ENCODE measurements at places on chromosomes 7 and 10.

GRCh38 chr7:2585446-2585845 lies 26.7 kb downstream of the IQCE start:
- DNase-seq: no peak

- no peak for DNase-seq
Measured at GRCh38 chr10:49527061-49527460, 11.9 kb downstream of the ERCC6 start.

DNA sequence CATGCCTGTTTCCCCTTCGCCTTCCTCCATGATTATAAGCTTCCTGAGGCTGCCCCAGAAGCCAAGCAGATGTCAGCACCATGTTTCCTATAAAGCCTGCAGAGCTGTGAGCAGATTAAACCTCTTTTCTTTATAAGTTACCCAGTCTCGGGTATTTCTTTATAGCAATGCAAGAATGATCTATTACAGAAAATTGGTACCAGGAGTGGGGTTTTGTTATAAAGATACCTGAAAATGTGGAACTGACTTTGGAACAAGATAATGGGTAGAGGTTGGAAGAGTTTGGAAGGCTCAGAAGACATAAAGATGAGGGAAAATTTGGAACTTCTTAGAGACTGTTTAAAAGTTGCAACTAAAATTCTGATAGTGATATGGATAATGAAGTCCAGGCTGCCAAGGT lies 4.8 kb upstream of the RSU1 start:
- no peak for DNase-seq

- no peak for DNase-seq
Measured at GRCh38 chr10:100009283-100009792, 409 bp downstream of the DNMBP start.

GRCh38 chr7:154881026-154881425 lies 121.9 kb downstream of the PAXIP1 start:
- no peak for DNase-seq

GRCh38 chr7:139730746-139731612 lies 46.8 kb downstream of the HIPK2 start:
- peak; percentile 22 for DNase-seq

DNA sequence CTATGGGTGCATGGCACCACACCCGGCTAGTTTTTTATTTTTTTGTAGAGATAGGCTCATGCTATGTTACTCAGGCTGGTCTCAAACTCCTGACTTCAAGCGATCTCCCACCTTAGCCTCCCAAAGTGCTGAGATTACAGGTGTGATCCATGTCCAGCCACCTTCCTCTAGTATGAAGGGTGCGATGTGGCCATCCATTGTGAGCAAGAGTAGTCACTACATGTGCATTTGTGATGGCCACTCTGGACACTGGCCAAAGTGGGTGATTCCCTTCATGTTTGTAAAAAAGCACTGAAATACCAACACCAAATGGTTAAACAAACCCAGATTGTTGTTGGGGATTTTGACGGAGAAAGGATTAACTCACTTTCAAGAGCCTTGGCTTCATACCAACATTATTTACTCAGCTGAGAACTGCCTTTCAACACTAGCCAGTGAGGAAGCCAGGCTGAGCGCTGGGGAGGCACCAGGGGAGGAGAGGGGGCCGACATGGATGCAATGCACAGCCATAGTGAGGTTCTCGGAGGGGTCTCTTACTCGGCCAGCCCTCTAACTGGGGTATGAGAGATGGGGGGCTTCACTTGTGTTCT lies 198.1 kb upstream of the LYZL2 start:
- DNase-seq: no peak

GRCh38 chr10:47091421-47091820 lies 180.2 kb downstream of the PTPN20 start:
- DNase-seq: no peak

- DNase-seq: no peak
Measured at GRCh38 chr10:102279104-102279503, 33.8 kb downstream of the GBF1 start.

DNA sequence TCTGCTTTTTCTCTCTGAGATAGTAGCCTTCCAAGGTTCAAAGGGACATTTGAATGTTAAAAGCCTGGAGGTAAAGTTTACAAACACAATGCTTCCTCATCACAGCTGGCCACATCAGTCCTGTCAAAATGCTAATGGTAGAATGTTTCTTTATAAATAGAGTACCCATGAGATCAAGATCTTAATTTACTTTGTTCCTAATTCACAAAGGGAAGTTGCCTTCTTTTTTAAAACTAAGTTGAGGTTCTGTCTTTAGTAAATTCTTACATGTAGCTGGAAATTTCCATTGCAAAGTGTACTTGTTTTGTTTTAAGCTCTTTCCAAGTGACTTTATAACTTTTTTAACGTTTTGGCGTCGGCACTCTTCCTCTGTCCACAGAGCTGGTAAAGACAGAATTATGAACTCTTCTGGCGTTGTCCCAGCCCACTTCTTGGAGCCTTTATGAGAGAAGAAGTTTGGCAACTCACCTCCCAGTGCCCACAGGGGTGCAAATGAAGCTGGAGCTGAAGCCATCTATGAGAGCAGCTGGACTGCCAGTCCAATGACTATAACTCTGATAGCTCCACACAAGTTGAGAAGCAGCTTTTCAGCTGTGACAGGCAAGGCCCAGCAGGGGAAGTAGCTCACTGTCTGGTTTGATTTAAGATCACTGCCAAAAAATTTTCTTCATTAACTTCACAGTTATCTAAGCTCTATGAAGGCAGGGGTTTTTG lies 23.3 kb downstream of the FZD1 start:
- no peak for DNase-seq

DNA sequence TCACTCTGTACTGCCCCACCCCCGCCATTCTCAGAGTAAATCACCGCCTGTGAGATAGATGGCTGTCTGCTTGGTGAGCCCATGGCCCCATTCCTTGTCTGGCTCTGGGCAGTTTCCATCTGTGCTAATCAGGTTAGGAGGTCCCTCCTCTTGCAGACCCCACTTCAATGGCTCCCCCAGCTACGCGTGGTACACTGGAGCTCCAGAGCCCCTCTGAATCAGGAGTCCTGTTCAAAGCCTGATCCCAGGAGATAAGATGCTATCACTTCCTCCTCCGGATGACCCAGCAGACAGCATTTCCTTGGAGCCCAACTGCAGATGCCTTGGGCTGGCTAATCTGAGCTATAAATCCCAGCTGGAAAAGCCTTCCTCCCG lies 122.3 kb downstream of the SH3PXD2A start:
- DNase-seq: no peak

- DNase-seq: no peak
Measured at GRCh38 chr7:123282181-123282580, 82.4 kb upstream of the SLC13A1 start.

- no peak for DNase-seq
Measured at GRCh38 chr7:149690688-149691446, 82.5 kb downstream of the ZNF467 start.

DNA sequence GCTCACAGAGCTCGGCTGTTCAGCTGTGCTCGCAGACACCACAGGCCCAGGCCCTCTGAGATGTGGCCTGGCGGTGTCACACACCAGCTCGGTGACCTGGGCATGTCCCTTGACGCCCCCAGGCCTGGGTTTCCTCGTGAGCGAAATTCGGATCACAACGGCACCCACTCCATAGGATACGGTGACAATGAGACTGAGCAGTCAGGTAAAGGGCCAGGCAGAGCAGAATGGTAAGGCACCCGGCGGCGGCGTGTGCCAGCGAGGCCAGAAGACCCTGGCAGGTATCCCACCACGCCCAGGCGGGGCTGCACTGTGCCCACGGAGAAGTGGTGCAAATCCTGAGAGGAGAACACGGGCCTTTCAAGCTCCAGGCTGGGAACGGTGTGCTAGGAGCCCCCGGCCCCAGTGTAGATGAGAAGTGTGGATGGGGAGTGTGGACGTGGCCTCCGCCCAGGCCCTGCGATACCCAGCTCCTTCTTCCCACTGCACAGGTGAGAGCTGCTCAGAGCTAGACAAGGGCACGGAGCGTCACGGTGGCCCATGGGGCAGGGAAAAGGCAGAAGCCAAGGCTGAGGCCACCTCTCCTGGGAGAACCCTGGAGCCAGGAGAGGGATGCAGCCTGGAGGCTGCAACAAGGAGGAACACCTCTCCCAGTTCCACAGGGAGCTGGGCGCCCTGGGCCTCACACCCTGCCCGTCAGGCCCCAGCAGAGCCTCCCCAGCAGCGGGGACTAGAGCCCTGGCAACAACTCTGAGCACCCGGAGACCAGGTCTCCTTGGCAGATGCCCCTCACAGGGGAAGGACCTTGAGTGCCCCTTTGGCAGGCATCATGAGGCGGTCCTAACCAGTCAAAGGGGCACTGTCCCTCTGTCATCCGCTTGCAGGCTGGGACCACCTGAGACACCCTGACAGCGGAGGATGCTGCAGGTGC lies 219.1 kb downstream of the MAD1L1 start:
- DNase-seq: no peak

- peak; percentile 62 for DNase-seq
Measured at GRCh38 chr10:43606323-43607198, at the start of gene ZNF485. ZNF485 (plus strand) TSS chr10:43606438; CDS start chr10:43607051, 613 bp downstream.

- no peak for DNase-seq
Measured at GRCh38 chr7:131103997-131104396, 223.7 kb upstream of the MKLN1 start.

- DNase-seq: no peak
Measured at GRCh38 chr10:81784111-81784597, 90.8 kb upstream of the NRG3 start.

DNA sequence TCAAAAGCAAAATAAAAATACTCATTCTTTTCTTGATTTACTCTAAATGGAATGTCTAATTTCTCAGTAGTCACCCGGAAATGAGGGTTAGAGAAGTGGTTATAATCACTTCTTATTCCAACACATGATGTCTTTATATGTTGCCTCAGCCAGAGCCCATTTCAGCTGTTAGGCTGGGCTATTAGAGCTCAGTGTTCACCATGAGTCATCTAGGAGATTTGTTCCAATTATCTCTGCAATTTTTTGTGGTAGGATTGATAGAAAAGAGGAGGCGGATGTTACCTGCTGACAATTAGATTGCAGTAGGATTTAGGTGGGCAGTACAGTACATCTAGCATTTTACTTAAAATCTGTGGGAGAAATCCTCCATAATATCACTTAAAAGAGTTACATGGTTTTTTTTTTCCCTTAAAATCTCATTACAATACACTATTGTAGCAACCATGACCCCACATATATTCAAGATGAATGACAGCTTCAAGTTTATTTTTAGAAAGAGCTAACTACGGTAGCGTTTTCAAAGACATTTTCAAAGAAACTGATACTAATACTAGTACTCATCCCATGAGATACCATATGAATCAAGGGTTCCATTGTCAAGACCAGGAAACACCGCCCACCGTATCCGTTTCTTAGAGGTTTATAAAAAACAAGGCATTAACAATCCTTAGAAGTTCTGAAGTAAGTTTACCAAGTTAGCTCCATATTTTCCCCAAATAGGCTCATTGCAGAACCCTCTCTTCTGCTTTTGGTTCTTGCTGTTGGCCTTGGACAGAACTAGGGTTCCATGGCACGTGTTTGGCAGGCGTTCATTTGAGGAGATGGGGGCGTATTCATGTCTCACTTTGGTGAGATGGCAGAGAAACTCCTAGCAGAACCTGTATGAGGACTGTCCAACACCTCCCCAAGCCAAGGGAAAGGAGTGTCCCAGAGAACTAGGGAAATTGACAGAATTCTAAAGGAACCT lies 10.4 kb downstream of the CPA2 start:
- no peak for DNase-seq

GRCh38 chr7:104551226-104551625 lies 222.8 kb downstream of the LHFPL3 start:
- no peak for DNase-seq

DNA sequence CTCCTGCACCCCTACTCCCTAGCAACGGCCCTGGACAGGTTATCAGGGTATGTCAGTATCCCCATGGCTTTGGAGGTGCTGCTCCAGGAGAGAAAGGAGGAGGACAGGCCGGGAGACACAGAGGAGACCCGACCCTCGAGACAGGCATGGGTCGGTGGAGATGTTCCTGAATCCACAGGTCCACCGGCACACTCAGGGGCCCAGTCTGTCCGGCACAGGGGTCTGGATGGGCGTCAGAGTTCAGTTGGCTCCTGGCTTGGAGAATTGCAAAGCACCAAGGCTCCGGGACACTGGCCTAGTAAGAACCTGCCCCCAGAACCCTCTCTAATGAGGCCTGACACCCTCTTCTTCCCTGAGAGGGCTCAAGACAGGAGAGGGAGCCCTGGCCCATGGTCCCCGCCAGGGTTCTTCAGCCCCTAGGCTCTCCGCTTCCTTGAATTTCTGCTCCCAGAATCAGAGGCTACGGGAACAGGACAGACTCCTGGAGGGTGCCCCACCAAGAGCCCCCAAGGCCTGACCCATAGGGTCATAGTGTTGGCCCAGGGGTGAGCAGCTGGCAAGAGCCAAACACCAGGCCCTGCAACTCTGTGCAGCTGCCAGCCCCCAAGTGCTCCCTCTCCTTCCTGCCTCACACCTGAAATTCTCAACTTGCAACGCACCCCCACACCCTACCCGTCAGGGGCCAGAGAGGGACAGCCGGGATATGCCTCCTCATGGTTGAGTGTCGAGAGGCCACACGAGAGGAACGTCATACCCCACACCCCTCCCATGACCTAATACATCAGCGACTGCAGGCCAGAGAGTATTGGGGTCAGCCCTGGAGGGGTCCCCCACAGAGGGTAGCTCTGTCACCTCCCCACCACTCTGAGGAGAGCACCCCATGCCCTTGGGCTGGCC lies 5.5 kb upstream of the IRF5 start:
- no peak for DNase-seq

DNA sequence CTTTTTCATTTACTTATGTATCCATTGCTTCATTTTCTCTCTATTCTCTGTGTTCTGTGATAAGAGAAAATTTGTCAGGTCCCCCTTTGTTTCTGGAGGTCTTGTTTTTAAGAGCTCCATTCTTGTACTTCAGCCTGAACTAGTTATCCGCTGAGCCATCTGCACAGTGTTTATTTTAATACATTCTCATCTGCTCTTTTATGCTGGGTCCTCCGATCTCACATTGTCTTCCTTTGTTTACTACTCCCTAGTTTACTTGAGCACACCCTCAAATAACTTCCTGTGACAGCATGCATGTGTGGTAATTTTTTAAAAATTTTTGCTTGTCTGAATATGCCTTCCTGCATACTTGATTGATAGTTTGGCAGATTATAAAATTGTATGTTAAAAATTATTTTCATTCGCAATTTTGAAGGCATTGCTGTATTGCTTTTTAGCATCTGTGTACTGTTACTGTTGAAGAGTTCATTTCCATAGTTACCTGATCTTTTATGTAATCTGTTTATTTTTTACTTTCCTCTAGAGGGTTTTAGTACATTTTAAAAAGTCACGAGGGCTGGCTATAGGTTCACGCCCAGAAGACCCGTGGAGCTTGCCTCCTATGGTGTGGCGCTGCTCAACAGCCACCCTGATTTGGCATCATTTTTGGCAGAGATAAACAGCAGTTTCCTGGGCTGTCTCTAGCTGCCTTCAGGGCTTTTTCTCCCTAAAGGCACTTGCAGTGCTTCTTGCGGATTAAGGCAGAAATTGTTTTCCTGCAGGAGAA lies 31.9 kb downstream of the RSBN1L start:
- peak; percentile 15 for DNase-seq

GRCh38 chr10:133229265-133230043 lies 563 bp upstream of the UTF1 start:
- DNase-seq: no peak
